ENCODE measurements at places on chromosomes 16 and 17.
A peak's percentile ranks its signal among the peaks of the same experiment; 100 is the strongest.

DNA sequence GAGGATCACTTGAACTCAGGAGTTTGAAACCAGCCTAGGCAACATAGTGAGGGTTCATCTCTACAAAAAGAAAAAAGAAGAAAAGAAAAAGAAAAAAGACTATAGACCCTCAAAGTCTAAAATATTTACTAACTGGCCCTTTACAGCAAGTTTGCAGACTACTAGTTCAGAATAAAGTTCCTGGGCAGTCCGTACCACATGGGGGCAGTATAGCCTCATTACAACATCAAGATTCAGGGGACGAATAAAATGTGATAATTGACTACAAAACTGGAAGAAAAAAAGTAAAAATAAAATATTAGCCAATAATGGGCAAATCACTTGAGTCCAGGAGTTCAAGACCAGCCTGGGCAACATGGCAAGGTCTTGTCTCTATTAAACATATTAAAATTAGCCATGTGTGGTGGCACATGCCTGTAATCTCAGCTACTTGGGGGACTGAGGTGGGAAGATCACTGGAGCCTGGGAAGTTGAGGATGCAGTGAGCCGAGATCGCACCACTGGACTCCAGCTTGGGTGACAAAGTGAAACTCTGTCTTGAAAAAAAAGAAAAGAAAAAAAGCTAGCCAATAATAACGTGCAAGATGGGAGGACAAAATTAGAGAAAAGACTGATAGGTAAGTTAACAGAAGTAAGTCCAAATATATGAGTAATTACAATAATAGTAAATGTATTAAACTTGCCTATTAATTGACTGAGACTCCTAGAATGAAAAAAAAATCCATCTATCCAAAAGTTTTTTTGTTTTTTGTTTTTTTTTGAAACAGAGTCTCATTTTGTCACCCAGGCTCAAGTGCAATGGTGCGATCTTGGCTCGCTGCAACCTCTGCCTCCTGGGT is 129.4 kb upstream of the SEC14L1 start:
- DNase-seq: peak; percentile 45

DNA sequence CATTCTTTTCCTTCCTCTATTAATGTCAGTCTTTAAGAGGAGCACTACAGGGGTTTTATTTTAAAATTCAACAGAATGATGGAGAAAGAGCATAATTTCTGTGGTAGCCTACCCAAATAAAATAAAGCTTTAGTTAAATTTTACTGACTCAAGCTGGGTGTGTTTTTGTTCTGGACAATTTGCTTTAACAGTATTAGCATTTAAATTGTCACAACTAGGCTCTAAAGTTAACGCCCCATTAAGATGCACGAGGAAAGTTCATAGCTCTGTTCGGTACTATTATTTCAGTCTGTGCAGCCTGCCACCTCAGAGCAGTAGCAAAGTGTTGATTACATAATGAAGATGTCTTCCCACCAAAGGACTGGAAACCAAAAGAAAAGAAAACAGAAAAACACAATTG is 52.0 kb downstream of the CDK12 start:
- no peak for DNase-seq

DNA sequence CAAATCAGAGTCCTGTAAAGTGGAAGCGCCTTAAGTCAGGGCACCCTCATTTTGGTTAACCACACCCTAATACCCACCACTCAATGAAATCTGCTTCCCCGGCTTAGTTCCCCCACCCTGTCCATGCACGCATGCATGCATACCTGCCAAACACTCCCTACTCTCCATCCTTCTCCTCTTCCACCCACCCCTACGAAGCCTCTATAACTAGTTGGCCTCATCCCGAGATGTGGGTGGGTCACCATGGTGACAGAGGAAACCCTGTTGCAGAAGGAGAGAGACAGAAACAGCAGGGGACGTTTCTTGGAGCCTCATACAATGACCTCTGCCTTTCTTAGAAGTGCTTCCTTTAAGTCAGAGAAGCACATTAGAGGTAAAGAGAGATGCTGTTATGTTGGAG is 46.8 kb upstream of the DNAH9 start:
- no peak for DNase-seq

DNA sequence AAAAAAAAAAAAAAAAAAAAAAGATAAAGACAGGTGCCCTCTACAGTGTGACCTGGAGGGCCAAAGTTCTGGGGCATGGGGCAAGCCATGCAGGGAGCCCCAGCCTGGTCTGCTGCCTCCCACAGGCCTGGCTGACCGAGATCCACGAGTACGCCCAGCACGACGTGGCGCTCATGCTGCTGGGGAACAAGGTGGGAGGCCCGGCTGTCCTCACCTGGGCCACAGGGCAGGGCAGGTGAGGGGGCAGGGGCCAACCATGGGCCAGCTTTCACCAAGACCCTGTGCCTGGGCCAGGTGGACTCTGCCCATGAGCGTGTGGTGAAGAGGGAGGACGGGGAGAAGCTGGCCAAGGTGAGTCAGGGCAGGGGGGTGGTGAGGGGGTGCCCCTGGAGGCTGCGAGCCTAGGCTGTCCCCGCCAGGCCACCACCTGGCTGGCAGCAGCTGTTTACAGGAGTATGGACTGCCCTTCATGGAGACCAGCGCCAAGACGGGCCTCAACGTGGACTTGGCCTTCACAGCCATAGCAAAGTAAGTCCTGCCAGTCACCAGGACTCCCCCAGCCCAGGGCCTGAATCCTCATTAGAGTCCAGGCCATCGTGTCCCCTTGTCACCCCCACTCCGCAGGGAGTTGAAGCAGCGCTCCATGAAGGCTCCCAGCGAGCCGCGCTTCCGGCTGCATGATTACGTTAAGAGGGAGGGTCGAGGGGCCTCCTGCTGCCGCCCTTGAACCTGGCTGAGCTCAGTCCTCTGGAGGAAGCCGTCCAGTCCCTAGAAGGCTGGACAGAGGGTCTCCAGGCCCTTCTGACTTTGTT is 2.7 kb upstream of the TRAF7 start:
- peak; percentile 32 for DNase-seq

DNA sequence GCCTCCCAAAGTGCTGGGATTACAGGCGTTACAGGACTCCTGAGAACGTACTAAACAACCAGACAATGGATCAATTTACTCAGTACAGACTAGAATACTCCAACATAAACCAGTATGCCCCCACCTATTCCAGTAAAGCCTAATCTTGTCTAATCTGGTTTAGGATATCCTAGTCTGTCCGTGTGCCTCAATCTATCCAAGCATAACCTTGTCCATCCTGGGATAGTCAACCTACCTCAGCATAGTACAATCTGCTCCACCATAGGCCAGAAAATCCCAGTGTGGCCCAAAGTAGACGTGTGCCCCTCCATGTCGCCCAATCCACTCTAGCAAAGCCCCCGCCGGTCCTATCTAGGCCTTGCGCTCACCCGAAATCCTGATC is 625 bp downstream of the DVL2 start:
- DNase-seq: no peak

DNA sequence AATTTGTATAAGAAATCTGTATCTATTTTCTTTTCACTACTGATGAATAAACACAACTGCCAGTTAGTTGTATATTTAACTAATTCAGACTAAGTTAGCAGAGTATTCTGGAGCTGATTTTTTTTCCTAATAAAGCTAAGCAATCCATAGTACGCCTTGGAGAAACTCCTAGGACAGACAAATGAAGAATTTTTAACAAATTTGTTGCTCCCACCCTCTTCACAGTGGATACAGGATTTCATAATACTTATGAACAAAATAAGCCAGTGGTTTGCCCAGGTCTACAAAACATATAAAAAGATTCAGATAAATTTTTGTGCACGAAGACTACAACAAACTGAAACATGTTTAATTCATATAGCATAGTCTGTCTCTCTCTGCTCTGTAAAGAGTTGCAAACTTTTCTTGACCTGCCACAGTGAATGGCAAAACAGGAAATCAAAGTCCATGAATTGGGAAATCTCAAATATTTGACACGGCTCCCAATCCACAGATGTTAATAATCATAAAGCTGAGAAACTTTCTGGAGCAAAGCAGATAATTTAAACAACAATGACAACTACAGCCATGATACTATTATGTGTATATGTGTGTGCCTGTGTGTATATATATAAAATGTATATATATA is 594 bp upstream of the ABCA6 start:
- DNase-seq: no peak

DNA sequence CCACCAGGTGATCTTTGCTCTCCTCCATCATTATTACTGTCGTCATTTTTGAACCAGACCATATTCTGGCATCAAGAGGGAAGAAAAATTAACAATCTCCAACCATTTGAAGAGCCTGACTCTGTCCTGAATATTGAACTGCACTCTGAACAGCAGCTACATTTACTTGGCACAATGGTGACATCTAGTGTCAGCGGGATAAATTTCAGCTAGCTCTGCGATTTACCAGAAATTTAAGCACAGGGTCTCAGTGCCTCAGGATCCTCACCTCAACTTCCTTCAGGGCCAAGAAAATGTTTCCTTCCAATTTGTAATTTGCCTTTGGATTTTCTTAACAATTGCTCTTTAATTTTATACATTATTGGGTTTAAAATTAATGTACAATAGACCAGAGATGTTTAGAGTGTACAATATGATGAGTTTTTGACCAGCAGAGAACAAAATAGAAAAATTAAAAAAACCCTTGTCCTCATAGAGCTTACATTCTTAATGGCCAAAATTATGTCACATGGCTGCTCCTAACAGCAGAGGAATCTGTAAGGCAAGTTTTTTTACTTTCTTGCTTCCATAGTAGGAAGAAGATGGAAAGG is 10.7 kb upstream of the ZNF19 start:
- peak; percentile 19 for DNase-seq

- DNase-seq: peak; percentile 74
Measured at GRCh38 chr17:1629504-1630310, 1.1 kb upstream of the SLC43A2 start.

- no peak for DNase-seq
Measured at GRCh38 chr17:1169221-1169928, 10.4 kb downstream of the ABR start.

DNA sequence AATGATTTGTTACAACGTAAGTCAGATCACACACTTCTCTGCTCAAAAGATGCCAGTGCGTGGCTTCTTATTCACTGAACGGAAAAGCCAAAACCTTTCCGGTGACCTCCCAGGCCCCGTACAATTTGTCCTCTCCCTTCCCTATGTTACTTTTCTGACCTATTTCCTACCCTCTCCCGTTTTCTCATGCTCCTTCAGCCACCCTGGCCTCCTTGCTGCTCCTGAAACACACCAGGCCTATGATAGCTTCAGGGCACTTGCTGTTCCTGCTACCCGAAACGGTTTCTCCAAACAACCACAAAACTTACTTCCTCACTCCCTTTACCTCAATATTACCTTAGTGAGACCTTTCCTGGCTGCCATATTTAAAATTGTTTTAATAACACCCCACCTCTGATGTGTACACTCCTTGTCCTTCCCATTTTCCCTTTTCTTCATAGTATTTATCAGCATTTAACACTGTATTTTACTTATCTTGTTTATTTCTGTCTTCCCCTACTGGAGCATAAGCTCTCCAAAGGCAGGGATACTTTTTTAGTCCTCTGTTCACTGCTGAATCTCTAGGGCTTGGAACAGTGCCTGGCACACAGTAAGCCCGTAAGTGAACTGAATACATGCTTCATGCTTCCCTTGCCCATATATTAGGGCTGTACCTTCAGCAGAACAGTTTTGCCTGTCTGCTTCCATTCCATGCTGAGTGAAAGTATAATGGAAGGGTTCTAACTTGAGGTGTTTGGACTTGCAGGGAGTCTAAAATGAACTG is 10.9 kb upstream of the ARL2BP start:
- DNase-seq: no peak

GRCh38 chr16:608019-608418 is 18.2 kb downstream of the RAB40C start:
- DNase-seq: peak; percentile 27

- DNase-seq: no peak
Measured at GRCh38 chr16:83552228-83552627, 255.6 kb upstream of the HSBP1 start.

GRCh38 chr17:31321481-31321880 is at the start of gene EVI2A:
Gene EVI2A (minus strand): TSS chr17:31321622. CDS start chr17:31319013, 2,609 bp downstream.
- peak; percentile 57 for DNase-seq

GRCh38 chr17:63930951-63931575 is 1.1 kb downstream of the CD79B start:
- DNase-seq: peak; percentile 55

- peak; percentile 34 for DNase-seq
Measured at GRCh38 chr16:47037396-47037745, 63.9 kb upstream of the DNAJA2 start.

DNA sequence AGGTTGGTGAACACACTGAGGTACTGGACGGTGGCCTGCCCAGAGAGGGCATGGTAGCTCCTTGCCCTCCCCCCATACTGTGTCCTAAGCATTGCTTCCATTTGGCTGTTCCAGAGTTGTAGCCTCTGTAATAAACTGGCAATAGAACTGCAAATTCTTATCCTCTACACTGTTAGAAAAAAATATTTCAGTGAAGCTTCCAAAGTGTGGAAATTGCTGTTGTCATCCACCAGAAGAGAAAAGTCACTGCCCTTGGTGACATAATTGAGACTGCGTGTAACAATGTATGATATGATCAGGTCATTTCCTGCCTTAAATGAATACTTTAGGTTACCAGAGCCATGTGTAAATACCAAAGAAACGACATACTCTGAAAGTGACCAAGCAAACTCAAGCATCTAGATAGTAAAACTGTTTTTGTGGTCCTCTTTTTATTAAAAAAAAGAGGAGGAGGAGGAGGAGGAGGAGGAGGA is 65.9 kb downstream of the CEP95 start:
- no peak for DNase-seq

GRCh38 chr16:9192746-9193145 is 101.3 kb downstream of the HAPSTR1 start:
- no peak for DNase-seq

GRCh38 chr17:16158714-16159113 is 56.6 kb downstream of the NCOR1 start:
- no peak for DNase-seq

GRCh38 chr16:86818671-86819532 is 240.6 kb downstream of the FOXL1 start:
- no peak for DNase-seq

- DNase-seq: no peak
Measured at GRCh38 chr17:64133546-64134215, 3.7 kb upstream of the ERN1 start.

DNA sequence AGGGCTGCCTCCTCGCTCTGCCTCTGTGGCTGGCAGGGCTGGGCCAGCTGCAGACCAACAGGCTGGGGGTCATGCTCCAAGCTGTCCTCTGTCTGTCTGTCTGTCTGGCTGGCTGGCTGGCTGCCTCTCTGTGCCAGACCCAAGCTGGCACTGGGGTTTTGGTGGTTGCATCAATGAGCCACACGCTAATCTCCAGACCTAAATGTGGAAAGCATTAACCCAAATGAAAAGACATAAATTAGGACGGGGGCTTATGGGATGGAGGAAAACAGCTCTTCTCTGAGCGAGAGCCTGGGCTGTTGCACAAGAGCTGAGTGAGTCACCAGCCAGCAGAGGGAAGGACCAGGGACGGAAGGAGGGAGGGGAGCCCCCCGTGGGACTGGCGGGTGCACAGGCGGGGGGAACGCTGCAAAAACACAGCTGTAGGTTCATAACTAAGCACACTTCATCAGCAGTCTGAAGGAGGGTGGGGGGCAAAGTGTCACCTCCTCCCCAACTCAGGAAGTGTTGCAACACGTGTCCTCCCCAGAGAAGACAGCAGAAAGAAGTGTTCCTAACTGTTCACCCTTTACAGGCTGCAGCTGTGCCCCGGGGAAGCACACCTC is 83.4 kb downstream of the GAS7 start:
- DNase-seq: peak; percentile 16
